M059J (cell line): ENCODE measurements at places on chromosomes 5 and 9. TPM values are rescaled to one million over a fixed set of nuclear protein-coding genes. Genes with fewer than 3 reads are reported as not detected.

The DDX46 gene
- 25.7 and 29.0 TPM in 2 replicates for total RNA-seq

The GDF9 gene
- not detected in 2 replicates for total RNA-seq

DNA sequence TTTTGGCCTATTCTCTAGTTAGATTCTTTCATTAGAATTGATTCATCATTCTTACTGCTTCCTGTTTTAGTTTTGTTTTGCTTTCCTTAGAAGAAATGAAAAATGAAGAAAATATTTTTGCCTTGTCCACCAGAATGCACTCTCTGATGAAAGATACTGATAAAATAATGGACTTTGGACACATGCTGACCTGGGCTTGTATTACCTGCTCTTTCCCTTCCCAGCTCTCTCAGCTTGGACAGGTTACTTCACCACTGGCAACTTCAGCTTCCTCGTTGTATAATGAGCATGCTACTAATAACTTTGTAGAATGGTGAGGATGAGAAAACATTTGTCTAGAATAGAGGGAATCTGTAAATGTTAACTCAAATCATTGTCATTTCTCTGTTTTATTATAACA is 1468.1 kb upstream of the WWC1 start:
- no peak for DNase-seq

DNA sequence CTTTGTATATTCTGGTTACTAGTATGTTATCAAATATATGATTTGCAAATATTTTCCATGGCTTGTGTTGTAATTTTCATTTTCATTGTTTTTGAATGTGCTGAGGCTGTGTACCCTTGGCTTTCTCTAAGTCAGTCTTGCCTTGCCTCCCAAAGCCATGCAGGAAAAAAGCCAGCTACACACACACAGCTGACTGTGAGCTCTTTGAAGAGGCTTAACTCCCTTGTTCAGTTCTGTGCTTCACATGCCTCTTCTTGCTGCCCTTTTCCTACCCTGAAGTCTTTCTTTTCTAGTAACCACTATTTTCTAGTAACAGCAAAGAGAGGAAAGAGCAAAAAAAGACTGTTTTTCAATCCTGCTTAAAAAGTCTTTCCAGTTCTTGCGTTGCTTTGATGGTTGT is 53.9 kb downstream of the KCNN2 start:
- DNase-seq: no peak

DNA sequence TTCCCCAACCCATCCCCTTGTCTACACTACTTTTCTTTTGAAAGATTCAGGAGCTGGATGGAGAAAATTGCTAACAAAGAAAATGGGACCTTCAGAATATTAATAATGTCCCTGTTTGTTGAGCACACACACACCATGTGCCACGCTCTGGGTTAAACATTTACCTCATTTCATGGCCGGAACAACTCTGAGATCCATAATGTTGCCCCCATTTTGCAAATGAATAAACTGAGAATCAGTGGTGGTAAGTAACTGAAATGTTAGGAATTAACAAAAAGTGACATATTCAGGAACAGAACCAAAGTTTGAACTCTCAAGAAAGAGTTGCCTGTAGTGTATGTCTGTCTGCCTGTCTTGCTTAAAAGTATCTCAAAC is 51.4 kb upstream of the SMAD5 start:
- DNase-seq: no peak
